ENCODE measurements at places on chromosomes 12 and 14.

- no peak for DNase-seq
Observed at GRCh38 chr12:7009512-7009911, 8.8 kb downstream of the LPCAT3 start.

DNA sequence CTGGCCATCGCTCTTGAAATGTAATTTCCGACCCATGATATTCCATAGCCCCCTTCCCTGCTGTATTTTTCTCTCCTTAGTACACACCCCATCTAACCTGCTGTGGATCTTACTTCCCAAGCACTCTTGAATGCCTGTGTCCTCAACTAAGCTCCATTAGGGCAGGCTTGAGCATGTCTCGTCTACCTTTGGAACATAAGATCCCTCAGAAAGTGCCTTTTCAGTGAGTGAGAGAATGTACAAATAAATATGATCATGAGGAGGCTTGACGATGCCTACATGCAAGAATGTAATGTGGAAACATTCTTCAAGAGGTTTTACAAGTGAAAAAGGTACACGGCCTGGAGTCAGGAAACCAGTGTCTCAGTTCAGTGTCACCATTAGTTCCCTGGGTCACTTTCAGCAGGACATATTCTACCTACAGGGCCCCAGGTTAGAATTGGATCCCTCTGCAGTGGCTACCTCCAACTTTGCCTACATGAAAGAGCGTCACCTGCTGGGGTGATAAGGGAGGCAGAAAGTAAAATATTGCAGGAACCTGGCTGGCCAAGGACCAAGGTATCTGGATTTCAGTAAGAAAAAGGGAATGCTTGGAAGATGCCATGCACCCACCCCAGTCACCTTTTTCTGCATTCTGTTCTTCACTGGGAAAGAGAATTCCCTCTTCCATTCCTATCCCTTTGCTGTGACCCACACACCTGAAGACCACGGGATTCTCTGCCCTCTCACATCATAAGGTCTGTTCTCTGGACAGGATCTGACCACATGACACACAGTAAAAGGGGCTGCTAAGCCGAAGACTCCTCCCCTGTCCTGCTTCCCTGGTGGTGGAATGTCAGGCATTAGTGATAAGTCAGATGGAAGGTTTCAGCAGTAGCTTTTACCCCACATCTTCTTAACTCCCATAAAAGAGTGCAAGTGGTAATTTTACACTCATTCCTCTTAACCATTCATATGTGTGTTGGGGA, 24.6 kb upstream of the SERPINA1 start:
- DNase-seq, result no peak

- no peak for DNase-seq
Observed at GRCh38 chr14:87935081-87935828, 57.7 kb downstream of the GALC start.

DNA sequence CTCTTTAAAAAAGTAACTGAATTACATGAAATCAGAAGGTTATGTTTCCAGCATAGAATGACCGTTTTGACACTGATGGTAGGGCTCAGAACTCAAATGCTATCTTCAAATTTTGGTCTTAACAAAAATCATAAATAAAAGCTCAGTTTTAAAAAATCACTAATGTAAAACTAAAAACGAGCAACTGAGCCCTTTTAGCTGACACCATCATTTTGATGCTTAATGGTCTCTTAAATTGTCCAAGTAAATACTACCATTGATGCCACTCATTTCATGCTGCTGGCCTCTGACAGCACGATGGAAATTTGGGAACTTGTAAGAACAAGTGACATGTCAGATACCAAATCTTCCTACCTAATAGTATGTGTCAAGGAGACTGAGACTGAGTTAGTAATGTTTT, 205.0 kb downstream of the AKAP6 start:
- no peak for DNase-seq

DNA sequence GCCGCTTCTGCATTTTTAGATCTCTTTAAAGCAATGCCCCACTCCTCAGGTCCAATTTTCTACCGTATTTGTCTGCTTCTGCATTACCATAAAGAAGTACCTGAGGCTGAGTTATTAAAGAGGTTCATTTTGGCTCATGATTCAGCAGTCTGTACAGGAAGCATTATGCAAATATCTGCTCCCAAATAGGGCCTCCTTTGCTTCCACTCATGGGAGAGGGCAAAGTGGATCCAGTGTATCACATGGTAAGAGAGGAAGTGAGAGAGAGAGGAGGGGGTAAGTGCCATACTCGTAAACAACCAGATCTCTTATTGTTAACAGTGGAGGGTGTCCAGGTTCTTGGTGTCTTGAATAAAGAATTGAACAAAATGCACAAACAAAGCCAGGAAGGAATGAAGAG, 316.1 kb upstream of the SEL1L start:
- DNase-seq, result no peak

DNA sequence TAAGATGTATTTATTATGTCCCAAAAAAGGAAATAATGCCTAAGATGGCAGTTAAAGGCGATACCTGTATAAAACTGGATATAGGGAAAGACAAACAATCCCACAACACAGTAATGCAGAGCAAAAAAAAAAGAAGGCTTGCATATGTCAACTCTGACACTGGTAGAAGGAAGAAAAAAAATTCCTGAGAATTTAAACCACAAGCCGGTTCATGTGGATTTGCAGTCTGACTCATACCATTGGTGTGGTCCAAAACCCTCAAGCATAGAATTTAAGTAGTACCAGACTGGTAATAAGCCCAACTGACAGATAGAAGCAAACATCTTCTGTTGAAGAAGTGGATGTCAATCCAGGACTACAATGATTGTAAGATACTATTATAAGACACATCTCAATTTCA, 7.2 kb downstream of the DNAI7 start:
- no peak for DNase-seq

Data from HAP-1 (cell line).